Lower leg skin (tissue), 4 donors: ENCODE measurements at places on chromosomes 16 and 17. TPM values are rescaled to one million over a fixed set of nuclear protein-coding genes. Genes with fewer than 3 reads are reported as not detected.

- peak; percentile 31 for DNase-seq
These were observed 1.6 kb downstream of the CHCT1 start for GRCh38 chr17:60423865-60424264.

DNA sequence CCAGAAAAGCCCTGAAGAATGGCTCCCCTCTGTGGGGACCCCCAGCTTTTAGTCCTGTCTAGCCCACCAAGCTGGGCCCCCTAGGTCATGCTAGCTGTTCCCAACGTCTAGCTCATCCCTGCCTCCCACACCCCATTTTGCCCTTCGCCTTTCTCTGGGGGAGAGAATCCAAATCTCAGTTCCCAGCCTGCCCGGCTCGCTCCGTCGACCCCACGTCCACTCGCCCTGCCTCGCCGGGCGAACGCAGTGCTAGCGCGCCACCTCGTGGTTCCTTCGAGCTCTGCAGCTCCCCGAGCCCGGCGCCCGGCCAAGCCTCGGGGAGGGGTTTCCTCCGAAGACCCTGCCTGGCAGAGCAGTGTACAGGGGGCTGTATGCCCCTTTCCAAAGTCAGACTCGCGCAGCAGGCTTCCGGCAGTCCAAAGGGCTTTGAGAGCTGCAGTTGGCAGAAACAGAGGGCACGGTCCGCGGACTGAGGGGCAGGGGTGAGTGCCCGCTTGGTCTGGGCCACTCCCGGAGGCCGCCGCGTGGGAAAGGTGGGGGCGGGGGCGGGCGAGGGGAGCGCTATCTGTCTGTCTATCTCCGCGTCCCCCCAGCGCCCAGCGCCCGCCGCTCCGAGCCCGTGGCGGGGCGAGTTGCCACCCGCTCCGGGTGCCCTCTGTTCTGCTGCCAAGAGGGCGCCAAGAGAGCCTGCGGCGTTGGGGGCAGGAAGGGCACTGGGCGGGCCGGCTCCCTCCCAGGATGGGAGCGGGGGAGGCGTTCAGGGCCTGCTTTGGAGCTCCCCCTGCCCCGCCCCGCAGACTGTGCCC lies 1.7 kb upstream of the DLX3 start:
- peak; percentile 92 for DNase-seq

Gene STAT5B
- 40.2 TPM for total RNA-seq

- no peak for DNase-seq
These were observed 146.4 kb upstream of the CIBAR2 start for GRCh38 chr16:85258629-85259028.

DNA sequence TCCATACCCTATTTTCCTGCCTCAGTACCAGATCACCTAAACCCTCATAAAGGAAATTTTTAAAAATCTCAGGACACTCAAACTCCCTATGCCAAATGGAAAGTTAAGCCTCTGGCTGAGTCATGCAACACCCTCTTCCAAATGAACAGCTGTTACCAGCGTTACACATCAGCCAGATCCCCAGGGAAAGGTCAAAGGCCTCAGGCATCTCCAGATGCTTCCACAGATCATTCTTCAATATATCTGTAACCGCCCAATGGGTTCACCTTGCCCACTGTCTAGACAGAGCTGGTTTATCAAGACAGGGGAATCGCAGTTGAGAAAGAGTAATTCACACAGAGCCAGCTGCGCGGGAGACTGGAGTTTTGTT lies 29.1 kb upstream of the SHCBP1 start:
- no peak for DNase-seq

DNA sequence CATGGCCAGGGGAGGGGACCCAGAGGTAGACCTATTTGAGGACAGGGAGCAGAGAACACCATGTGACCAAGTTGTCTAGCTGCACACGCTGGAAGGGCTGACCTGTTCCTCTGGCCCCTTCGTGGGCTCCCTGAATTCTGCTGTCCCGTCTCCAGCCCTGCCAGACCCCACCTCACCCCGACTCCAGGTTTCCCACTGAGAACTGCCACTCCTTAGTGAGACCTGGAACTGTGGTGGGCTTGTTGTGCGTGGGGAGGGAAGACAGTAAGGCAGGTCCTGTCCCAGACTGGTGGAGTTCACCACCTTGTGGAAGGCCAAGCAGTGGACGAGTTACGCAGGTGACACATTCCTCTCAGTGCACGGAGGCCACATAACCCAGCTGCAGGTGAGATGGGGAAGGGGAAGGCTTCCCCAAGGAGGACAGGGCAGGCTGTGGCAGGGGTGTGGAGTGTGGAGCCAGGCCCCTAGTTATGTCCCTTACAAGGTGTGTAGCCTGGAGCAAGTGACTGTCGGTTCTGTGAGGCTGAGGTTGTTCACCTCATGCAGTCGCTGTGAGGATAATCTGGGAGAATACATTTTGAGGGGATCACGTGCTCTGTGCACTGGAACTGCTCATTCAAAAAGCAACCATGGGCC lies 54.7 kb downstream of the USP22 start:
- no peak for DNase-seq

DNA sequence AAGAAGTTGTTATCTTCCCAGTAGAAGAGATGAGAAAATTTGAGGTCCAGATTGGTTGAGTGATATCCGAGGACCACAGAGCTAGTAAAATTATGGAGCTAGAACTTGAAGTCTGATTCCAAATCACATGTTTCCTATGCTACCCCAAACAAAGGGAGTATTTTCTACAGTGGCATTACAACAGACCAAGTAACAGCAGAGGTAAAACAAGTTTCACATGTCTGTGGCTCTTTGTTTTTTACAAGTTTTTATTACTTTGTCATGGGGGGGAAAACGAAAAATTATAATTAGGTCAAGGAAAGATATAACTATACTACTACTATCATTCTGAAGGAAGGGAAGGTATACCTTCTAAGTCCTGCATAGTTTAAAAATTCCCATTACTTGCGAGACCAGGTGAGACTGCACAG lies 49.4 kb downstream of the KANSL1 start:
- DNase-seq = no peak

GRCh38 chr17:77508047-77508715 lies 367.4 kb downstream of the SEC14L1 start:
- DNase-seq = no peak

- no peak for DNase-seq
These were observed 14.9 kb upstream of the STAT3 start for GRCh38 chr17:42403150-42403549.

- no peak for DNase-seq
These were observed 7.4 kb downstream of the MAP3K3 start for GRCh38 chr17:63629627-63630026.

Gene TBC1D3C
- total RNA-seq = not detected

DNA sequence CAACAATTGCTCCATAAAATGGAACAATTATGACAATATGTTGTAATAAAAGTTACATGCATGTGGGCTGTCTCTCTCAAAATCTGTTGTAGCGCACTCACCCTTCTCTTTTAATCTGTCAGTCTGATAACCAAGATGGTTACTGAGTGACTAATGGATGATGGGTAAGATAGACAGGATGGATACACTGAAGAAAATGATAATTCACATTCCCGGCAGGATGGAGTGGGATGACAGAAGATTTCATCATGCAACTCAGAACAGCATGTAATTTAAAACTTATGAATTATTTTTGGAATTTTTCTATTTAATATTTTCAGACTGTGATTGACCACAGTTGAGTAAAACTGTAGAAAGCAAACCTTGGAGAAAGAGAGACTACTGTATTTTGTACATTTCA lies 30.5 kb downstream of the CDH13 start:
- DNase-seq = no peak

- no peak for DNase-seq
These were observed 24.7 kb downstream of the GDE1 start for GRCh38 chr16:19497176-19497575.

Gene GPR139
- not detected for total RNA-seq

DNA sequence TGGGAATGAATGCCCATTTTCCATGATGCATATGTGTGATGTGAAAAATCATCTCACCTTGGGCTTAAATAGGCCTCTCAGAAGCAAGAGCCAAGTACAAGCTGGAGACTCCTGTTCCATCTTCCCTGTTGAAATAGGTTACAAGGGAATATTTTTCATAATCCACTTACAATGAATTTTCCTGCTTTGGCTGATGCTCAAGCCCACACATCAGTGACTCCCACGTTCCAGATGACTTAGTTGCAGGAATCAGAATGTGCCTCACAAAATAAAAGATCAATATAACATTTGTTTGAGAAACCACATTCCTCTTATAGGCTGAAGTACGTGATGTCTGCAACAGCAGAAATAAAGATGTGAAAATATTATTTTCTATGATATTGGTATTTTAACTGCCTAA lies 24.1 kb downstream of the ANKFN1 start:
- no peak for DNase-seq

Gene ZG16
- not detected for total RNA-seq

Gene SYCE1L
- 1.1 TPM for total RNA-seq

Gene ACSM2A
- not detected for total RNA-seq

DNA sequence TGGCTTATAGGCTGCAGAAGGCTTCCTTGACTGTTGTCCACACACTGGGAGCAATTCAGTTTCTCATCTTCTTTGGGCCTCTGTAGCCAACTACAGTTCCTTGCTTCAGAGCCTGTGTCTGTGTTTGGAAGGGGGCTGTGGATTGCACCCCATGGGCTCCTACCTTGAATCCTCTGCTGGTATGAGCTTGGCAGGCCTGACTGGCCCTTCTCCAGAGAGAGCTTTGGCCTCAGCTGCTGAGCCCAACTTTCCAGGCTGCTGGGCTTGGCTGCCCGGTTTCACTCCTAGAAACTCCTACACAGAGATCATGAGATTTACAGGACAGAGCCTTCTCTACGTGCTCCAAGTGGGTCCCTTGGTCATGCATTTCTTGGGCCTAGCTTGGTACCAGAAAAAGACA lies 354.4 kb downstream of the SNX29 start:
- DNase-seq = no peak

DNA sequence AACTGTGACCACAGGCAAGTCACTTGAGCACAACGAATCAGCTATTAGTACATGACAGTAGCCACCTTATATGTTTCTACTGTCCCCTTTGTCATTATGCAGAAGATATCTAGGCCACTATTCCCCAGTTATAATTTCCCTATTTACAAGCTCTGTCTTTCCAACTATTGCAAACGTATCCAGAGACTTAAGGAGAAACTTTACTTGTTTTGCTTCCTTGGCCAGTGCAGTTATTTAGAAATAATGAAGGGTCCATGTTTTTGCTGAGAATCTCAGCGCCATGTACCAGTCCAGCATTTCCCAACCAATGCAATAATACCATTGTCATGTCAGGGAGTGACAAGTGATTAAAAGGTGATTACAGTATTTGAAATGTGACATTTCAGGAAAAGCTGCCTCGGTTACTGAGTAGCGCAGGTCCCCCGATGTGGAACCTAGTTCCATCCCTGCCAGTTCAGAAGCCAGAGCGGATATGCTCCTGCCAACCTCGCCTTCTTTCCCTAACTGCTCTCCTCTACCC lies 743 bp downstream of the ZNF624 start:
- DNase-seq = no peak

- DNase-seq = no peak
These were observed 130.5 kb downstream of the ABCA8 start for GRCh38 chr17:68824707-68825106.

GRCh38 chr17:7560172-7561027 lies 1.3 kb upstream of the SENP3 start:
- no peak for DNase-seq

DNA sequence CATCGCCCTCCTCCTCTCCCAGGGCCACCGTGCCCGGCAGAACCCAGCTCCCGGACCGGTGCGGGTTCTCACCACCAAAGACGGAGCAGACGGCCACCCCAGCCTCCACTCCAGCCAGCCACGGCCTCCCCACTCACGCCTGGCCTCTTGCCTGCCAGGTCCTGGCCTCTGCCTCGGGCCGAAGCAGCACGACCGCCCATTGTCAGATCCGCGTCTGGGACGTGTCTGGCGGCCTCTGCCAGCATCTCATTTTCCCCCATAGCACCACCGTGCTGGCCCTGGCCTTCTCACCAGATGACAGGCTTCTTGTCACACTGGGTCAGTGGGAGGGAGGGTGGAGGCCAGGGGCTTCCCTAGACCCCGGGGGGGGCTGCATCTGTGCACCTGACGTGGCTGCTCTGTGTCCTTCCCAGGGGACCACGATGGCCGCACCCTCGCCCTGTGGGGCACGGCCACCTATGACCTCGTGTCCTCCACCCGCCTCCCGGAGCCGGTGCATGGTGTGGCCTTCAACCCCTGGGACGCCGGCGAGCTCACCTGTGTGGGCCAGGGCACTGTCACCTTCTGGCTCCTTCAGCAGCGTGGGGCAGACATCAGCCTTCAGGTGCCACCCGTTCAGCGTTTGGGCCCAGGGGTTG lies 6.6 kb upstream of the RHOT2 start:
- DNase-seq = no peak

DNA sequence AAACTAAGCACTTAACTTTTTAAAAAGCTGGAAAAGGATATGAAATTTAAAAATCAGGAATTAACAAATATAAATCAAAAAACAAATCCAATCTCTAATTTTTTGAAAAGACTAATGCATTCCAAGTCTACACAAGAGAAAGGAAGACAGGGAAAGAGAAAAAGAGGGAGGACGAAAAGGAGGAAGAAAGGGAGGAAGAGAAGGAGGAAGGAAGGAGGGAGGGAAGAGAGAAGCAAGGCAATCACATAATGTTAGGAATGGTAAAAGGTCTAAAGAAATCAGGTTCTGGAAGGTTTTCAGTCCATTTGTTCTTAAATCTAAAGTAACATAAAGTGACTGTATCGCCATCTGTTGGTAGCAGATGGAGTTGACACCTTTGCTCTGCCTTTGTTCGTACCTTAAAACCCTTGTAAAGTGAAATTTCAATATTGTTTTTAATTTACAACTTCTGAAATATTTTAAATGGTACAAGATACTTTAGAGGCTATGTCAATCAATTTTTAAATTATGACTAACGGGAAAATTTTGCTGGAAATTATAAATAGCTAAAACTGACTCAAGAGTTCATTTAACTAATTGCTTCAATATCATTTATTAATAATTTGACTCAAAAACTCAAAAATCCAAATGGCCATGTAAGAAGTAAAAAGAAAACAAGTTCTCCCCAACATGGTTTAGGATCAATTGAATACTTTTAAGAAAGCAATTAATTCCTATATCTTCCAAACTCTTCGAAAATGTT lies 20.4 kb upstream of the CDYL2 start:
- DNase-seq = no peak

DNA sequence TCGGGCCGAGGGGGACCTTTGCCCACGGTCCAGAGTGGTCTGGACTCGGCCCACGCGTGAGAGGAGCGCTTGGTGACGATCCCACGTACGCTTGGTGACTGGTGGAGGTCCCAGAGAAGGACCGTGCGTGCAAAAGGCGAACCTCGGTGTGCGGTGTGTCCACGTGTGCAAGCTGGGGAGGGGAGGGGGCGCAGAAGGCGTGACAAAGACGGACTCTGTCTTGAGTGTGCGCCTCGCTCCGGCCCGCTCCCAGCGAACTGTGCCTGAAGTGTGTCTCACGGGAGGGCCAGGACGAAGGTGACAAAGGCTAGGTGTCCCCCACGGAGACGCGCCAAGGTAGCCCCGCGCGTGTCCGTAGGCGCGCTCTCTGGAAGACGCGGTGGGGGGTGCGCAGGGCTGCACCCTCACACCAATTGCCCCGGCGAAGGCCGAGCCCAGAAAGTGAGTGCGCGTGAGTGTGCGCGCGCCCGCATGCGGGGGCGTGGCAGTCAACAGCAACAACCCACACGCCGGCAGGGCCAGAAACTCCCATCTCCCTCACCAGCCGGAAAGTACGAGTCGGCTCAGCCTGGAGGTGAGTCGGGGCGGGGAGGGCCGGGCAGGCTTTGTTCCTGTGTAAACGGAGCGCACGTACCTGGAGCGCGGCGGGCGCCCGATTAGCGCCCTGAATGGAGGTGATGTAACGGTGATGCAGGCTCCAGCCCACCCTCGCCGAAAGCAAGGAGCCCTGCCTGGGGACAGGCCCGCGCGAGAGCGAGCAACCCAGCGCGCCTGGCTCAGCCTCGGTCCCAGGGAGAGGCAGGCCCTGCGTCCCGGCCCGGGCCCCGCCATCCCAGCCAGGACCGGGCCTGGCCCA lies at the start of gene GPRC5C:
TSS of gene GPRC5C (plus strand) at position 521 of the 856 bp plus-strand sequence. CDS start 7,689 bp downstream, outside the sequence.
- peak; percentile 95 for DNase-seq
